ENCODE measurements at places on chromosomes 1 and 21.

GRCh38 chr1:213858581-213858980 lies 129.2 kb upstream of the PROX1 start:
- DNase-seq, result no peak

DNA sequence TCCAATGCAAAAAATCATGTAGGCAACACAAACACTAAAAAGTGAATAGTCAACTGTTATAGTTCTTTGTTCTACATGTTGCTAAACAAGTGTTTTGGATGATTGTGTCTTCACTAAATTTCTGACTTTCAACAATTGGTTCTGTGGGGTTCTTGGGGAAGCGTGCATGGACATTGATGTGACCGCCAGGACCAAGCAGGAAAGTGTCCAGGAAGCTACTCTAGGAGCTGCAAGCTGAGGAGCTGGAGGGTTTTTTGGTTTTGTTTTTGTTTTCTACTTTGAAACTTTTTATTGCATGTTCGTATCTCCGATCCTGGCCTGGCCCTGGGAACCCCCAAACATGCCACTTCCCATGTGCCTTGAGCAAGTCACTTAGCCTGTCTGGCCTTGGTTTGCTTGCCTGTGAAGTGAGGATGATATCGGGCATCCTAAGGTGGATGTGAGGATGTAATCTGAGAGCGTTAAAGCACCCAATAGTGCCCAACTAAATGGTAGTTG lies 8.0 kb downstream of the TMPRSS3 start:
- no peak for DNase-seq

DNA sequence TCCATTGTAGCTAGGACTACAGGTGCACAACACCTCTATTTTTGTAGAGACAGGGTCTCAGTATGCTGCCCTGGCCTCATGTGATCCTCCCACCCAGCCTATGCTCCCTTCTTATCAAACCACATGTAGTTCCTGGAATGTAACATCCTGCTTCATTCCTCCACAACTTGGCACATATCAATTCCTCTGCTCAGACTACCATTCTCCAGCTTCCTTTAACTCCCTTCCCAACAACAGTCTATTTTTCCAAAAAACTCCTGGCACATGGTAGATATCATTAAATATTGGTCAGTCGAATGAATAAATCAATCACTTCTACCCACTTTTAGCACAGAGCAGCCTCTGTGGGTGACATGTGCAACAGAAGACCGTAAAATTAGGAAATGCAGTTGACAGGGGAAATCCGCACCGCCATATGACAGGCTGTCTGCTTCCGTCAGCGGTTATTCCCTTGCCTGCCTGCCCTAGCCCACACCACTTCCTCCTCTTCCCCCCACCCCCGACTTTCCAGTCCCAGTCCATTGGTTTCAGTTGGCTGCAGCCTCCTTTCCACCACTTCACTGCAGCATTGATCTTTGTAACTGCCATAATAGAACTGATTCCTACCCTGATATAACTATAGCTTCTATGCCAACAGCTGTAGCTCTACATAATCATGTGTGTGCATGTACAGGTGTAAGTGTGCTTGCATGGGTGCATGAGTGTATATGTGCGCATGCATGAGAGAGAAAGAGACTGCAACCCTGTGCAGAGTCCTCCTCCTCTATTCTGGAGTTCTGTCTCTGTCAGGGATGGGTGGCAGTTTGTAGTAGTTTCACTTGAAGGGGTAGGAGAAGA lies 6.8 kb upstream of the AKR1A1 start:
- peak; percentile 64 for DNase-seq

GRCh38 chr1:87104945-87105344 lies 190.5 kb downstream of the HS2ST1 start:
- DNase-seq, result no peak

DNA sequence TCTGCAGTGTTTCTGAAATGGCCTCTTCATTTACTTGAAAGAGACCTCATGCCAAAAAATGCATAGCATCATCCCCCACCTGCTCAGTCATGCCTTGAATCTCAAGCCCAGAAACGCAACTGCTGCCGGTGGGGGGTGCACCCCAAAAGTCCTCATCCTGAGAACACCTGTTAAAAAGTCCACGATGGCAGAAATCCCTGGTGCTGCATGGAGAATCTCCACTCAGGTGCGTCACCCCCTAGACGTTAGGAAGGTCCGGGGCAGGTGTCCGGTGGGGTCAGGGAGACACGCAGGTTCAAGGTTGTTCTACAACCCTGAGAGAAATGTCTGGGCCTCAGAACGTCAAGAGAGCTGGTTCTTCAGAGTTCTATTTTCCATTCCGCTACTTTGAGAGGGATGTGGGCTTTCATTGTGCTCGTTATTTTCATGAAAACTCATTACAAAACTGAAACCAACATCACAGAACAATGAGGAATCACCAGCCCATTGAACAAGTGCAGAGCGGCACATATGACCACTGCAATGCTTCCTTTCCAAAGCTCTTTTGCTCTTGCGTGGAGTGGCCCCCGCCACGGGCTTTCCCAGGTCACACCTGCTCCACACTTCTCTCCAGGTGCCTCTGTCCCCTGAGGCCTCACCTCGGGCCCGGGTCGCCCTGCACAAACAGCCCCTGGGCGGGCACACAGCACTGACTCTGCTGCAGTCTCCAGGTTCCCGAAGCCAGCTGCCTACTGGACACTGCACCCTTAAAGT lies 201.9 kb downstream of the TOMM20 start:
- DNase-seq, result no peak

- DNase-seq, result no peak
Observed at GRCh38 chr1:202241376-202242079, 47.9 kb downstream of the LGR6 start.

GRCh38 chr1:217585577-217585976 lies 45.3 kb downstream of the GPATCH2 start:
- DNase-seq, result no peak

- no peak for DNase-seq
Observed at GRCh38 chr1:96309783-96310182, 411.8 kb upstream of the PTBP2 start.

DNA sequence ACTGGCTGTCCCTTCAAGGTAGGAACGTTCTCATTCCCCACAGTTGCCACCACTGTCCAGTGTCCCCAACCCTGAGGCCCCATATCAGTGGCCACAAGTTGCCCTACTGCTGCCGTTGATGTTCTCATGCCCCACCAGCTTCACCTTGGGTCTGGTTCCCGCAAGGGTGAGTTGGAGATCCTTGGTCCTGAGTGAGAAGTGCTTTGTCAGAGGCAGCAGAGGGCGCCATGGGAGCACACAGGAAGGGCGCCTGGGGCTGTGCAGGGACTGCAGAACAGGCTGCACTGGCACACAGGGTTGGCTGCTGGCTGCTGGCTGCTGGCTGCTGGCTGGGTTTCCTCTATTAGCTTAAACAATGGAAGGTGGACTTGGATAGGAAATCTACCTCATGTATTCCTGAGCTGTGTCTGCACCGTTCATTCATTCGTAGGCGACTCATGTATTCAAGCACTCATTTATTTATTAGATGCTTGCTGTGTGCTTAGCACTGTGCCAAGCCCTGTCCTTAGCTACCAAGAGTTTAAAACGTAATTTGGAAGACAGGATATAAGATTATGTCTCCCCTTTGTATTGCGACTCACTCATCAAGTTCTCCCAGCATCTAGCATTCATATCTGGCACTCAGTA lies 2.1 kb upstream of the S100A9 start:
- no peak for DNase-seq

GRCh38 chr1:22048351-22049192 lies 3.9 kb upstream of the CDC42 start:
- no peak for DNase-seq

GRCh38 chr1:3462356-3463012 lies 8.0 kb downstream of the ARHGEF16 start:
- DNase-seq, result no peak

- no peak for DNase-seq
Observed at GRCh38 chr1:91523482-91523881, 22.8 kb downstream of the CDC7 start.

DNA sequence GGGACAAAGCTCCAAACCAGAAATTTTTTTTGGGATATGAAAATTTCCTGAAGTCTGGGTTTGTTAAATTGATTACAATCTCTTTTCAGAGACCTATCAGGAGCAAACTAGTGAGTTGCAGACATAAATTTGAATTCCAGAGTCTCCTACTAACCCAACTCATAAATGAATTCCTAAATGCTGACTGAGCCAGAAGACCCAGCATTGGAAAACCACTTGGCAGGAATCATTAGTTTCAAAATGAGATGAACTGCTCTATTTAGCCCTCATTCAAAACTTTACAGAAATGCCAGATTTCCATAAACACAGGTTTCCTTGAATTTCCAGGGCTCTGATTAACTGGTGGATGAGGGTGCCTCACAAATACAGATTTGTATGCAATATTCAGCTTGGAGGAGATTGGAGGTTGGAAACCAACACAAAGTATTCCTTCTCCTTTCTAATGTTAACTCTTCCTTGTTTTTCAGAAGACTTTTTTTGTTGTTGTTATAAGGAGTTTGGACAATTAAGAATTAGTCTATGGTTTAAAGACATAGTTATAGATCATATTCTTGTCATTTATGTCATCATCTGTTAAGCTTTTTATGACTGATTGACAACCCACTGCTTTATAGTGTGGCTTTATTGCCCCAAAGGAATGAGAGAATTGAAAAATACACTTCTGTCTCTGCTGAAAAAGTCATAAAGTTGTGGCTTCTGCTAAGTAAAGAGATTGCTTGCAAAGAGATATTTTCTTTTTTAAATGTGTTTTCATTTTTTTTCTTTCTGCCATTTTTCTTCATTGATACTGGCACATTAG lies 222.8 kb downstream of the HLX start:
- no peak for DNase-seq

DNA sequence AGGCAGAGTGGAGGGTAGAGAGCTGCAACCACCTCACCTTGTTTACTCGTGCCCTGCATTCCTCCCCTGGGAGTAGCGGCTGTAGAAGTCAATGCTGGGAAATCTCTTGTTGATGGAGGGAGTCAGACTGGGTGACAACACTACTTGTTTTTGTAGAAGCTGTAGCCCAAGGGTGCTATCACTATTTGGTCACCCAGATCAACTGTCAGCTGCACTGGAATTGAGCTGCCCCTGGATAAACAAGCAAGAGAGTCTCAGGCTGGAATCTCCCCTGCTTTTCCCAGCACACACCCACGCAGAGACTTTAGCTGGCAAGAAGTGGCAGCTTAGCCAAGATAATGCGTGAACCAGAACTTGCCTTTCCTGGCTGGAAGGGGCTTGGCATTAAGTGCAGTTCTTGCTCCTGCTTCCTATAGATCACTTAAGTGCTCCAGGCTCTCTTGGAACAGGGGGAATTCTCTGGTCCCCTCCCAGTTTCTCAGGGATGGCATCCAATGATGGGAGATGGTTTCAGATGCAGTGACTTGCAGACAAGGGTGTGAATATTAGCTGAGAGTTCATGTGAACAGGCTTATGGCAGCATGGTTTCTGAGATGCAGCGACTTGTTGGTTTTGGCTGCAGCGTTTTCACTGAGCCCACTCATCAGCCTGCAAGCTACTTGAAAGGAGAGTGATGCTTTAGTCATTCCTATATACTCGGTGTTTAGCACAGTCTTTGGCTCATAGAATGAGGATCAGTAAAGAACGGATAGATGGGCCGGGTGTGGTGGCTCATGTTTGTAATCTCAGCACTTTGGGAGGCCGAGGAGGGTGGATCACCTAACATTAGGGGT lies 16.8 kb downstream of the ATP2B4 start:
- DNase-seq, result no peak

GRCh38 chr1:218659911-218660677 lies 315.0 kb downstream of the TGFB2 start:
- no peak for DNase-seq

All from stimulated activated CD8-positive, alpha-beta memory T cell treated with anti-CD3 and anti-CD28 coated beads, Interleukin-12 subunit alpha, Interleukin-12 subunit beta, amount 100 ng/mL, for 4 hours (primary cell).